ENCODE measurements at places on chromosomes 11 and 22. TPM values are rescaled to one million over a fixed set of nuclear protein-coding genes. Genes with fewer than 3 reads are reported as not detected.

MPPED2 gene
- 7.7 TPM for total RNA-seq

TFIP11 gene
- 22.3 TPM for total RNA-seq

OR52H1 gene
- total RNA-seq: 0.22 TPM

USP35 gene
- 2.6 TPM for total RNA-seq

CECR2 gene
- 10.3 TPM for total RNA-seq

HNRNPUL2 gene
- 8.6 TPM for total RNA-seq

FLRT1 gene
- total RNA-seq: 1.2 TPM

DNA sequence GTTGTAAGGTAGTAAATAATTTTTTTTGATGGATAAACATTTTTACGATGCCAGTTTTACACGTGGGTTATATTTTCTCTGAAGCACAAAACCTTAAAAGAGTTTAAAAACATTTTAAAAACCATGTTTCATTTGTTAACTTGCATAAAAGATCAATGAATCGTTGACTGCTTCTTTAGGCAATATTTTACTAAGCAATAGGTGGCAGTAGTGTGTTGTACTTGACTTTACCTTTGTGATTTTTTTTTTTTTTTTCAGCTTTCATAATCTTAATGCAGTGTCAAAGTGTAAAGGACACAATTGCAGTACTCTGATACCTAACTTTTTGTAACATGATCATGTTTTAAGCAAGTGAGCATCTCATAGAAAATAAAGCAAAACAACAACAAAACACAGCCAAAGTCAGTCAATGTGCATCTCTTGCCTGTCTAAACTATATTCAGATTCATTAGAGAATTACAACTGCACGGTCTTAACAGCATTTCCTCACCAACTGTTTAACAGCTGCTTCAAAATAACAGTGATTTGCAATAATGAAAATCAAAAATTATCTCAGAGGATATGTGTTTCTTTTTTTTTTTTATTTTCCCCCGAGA is 27.7 kb downstream of the DNAJC24 start:
- peak; percentile 16 for DNase-seq
- H3K27me3 ChIP-seq: no peaks in the 10 kb centered on the region
- H3K36me3 ChIP-seq: no peaks in the 10 kb centered on the region
- H3K27ac ChIP-seq: no peak overlapping the region
- no peaks in the 10 kb centered on the region for H3K4me1 ChIP-seq

DNA sequence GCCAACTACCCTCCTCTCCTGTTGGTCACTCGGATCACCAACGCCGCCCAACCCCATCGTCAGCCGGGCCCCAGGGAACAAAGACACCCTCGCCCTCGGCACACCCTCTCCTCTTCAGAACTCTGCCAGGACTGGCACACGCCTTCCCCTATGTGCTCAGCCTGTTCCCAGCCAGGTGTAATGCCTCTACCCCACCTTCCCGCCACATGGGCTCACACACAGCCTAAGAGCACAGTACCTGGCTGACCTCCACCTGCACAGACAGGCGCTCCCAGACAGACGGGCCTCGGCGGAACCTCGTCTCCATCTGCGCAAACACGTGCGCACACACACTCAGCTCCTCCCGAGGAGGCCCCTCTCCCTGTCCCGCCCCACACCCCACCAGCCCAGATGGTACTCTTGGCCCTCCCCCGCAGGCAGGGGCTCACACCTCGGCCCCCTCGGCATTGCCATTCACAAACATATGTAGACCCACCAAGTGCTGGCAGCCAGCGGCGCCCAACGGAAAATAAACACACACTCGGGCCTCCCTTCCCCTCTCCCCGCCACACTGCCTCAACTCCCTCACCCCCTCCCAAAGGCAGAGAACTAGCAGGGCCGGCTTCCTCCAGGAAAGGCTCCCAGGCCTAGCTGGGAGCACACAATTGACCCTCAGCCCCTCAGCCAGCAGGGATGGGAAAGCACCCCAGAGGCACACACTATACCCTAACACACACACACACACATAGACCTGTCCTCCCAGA is 8.5 kb downstream of the ELFN2 start:
- H3K27ac ChIP-seq: no peak overlapping the region

GRCh38 chr11:8361206-8361605 is 97.5 kb upstream of the LMO1 start:
- no peaks in the 10 kb centered on the region for H3K36me3 ChIP-seq
- no peak overlapping the region for H3K4me3 ChIP-seq
- no peak for DNase-seq
- H3K27me3 ChIP-seq: no peaks in the 10 kb centered on the region

DNA sequence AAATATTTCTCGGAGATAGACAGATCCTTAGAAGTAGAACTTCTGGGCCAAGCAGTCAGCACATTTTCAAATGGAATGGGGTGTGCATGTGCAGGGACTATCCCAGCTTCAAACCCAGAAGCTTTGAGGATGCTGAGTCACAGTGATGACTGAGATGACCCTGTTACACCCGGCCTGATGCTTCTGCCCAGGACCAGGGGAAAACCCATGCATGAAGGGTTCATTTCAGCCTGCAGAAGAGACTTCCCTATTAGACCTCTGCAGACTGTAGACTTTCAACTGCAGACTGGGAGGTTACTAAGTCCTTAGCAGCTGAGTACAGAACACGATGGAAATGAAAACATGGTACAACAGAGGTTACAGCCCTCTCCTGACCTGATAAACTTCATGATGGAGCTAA is 3.6 kb upstream of the OR2AT4 start:
- H3K27ac ChIP-seq: no peak overlapping the region
- peaks cover 8% of the 10 kb centered on the region for H3K27me3 ChIP-seq
- no peaks in the 10 kb centered on the region for H3K36me3 ChIP-seq
- H3K4me3 ChIP-seq: no peak overlapping the region

- H3K4me1 ChIP-seq: peaks cover 53% of the 10 kb centered on the region
- H3K36me3 ChIP-seq: no peaks in the 10 kb centered on the region
- peak; percentile 69 for DNase-seq
- H3K4me3 ChIP-seq: no peak overlapping the region
- peak overlapping the region; percentile 79 for H3K27ac ChIP-seq
- H3K27me3 ChIP-seq: no peaks in the 10 kb centered on the region
These were observed 60.2 kb upstream of the WNT11 start for GRCh38 chr11:76266286-76267100.

GRCh38 chr22:26570115-26570514 is 19.8 kb downstream of the TPST2 start:
- no peak for DNase-seq
- no peaks in the 10 kb centered on the region for H3K27me3 ChIP-seq
- H3K36me3 ChIP-seq: no peaks in the 10 kb centered on the region
- H3K27ac ChIP-seq: no peak overlapping the region
- H3K4me3 ChIP-seq: no peak overlapping the region
- H3K4me1 ChIP-seq: no peaks in the 10 kb centered on the region

DNA sequence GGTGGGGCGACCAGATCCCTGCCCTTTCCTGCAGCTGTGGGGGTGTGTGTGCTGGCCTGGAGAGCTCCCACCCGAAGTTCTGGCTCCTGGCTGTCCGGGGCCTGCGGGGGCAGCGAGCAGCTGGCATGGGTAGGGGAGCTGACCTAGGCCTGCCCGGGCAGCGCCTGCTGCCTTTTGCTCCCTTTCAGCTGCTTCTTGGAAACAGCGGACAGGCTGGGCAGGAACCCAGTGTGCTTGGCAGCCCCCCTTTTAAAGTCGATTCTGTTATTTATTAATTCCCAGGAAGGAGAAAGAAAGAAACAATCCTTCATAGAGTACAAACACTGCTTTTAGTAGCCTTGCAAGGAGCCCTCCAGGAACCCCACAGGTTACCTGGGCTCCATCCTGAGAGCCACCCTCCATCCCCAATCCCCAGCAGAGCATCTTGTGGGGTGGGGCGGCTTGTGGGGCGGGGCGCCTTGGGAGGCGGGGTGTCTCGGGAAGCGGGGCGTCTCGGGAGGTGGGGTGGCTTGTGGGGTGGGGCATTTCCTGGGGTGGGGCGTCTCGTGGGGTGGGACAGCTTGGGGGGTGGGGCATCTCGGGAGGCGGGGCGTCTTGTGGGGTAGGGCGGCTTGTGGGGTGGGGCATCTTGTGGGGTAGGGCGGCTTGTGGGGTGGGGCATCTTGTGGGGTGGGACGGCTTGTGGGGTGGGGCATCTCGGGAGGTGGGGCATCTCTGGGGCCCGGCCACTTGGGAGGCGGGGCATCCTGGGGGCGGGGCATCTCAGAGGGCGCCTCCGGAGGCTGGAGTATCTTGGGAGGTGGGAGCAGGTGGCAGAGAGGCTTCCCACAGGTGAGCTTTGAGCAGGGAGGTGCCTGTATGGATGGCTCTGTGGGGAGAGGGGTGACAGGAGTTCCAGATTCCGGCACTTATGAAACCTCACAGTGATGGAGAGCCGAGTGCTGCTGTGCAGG is 7.0 kb downstream of the CD81 start:
- H3K36me3 ChIP-seq: peaks cover 51% of the 10 kb centered on the region
- DNase-seq: peak; percentile 49
- H3K4me3 ChIP-seq: no peak overlapping the region
- peaks cover 97% of the 10 kb centered on the region for H3K4me1 ChIP-seq

GRCh38 chr22:27512283-27512761 is 289.2 kb downstream of the MN1 start:
- H3K27ac ChIP-seq: peak overlapping the region; percentile 82
- peak; percentile 98 for DNase-seq
- no peaks in the 10 kb centered on the region for H3K36me3 ChIP-seq
- peaks cover 4% of the 10 kb centered on the region for H3K27me3 ChIP-seq
- peaks cover 48% of the 10 kb centered on the region for H3K4me1 ChIP-seq

DNA sequence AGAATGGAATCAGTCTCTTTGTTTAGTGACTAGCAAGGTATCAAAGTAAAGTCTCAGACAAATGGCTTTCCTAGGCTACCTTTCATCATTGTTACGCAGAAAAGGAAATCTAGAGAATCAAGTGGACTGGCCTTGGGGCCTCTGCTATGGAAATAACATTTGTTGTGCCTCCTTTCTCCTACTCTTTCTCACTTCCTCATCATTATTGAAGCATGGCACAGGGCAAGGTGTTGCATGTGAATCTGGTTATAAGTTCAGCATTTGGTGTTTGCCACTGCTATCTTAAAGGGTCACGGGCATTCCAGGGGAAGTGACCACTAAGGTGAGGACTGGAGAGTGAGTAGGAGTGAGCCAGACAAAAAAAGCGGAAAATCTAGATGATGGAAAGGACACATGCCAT is 54.9 kb downstream of the GLYATL1 start:
- DNase-seq: no peak
- H3K27me3 ChIP-seq: no peaks in the 10 kb centered on the region
- no peaks in the 10 kb centered on the region for H3K4me1 ChIP-seq
- no peak overlapping the region for H3K27ac ChIP-seq
- no peaks in the 10 kb centered on the region for H3K36me3 ChIP-seq

DNA sequence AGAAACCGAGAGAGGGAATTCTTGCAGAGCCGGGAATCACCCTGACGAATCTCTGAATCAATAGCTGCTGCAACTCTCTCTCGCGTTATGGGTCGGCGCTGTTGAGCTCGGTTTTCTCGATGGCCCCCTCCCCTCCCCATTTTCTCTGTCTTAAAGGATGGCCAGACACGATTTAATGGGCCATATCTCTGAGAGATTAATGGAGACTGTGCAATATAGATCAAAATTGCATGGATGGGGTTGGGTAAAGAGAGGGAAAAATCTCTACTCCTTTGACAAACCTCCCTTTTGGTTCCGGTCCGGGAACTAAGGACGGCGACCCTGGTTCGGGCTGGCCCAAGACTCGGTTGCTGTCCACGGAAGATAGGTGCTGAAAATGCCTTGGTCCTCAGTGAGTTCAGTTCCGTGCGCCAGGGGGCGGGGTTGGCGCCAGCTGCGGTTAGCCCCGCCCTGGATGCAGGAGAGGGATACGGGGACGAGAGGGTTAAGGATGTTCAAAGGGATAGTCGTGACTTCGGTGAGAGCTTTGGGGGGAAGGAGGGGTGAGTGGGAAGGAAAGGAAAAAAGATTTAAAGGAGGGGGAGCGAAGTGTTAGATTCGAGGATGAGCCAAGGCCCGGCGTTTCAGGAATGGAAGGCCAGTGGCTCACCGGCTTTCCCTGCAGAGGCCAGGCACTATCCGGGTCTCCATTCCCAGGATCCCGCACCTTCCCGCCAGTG is 103.6 kb upstream of the HSD17B12 start:
- H3K4me1 ChIP-seq: peaks cover 66% of the 10 kb centered on the region
- H3K4me3 ChIP-seq: peak overlapping the region; percentile 30
- H3K27ac ChIP-seq: no peak overlapping the region
- DNase-seq: peak; percentile 69
- no peaks in the 10 kb centered on the region for H3K36me3 ChIP-seq

GRCh38 chr22:39839204-39839603 is 54.4 kb downstream of the ENTHD1 start:
- no peak overlapping the region for H3K4me3 ChIP-seq
- H3K4me1 ChIP-seq: no peaks in the 10 kb centered on the region
- no peak for DNase-seq
- peaks cover 7% of the 10 kb centered on the region for H3K27me3 ChIP-seq

GRCh38 chr22:20979243-20979809 is 2.8 kb upstream of the LZTR1 start:
- peaks cover 28% of the 10 kb centered on the region for H3K4me1 ChIP-seq
- no peak overlapping the region for H3K4me3 ChIP-seq
- peak; percentile 64 for DNase-seq
- H3K27me3 ChIP-seq: peaks cover 13% of the 10 kb centered on the region

GRCh38 chr22:36755316-36755715 is 20.6 kb downstream of the IFT27 start:
- no peaks in the 10 kb centered on the region for H3K36me3 ChIP-seq
- no peaks in the 10 kb centered on the region for H3K4me1 ChIP-seq
- peaks cover 10% of the 10 kb centered on the region for H3K27me3 ChIP-seq
- H3K4me3 ChIP-seq: no peak overlapping the region
- DNase-seq: no peak
- no peak overlapping the region for H3K27ac ChIP-seq

- no peaks in the 10 kb centered on the region for H3K36me3 ChIP-seq
- DNase-seq: peak; percentile 65
- H3K4me3 ChIP-seq: no peak overlapping the region
- no peak overlapping the region for H3K27ac ChIP-seq
- H3K27me3 ChIP-seq: no peaks in the 10 kb centered on the region
These were observed 333.4 kb upstream of the MPPED2 start for GRCh38 chr11:30919389-30920152.

GRCh38 chr22:29617922-29618629 is 14.6 kb downstream of the NF2 start:
- no peaks in the 10 kb centered on the region for H3K27me3 ChIP-seq
- H3K4me1 ChIP-seq: peaks cover 4% of the 10 kb centered on the region
- no peaks in the 10 kb centered on the region for H3K36me3 ChIP-seq
- no peak overlapping the region for H3K27ac ChIP-seq
- H3K4me3 ChIP-seq: no peak overlapping the region

GRCh38 chr22:35102663-35103062 is 36.7 kb downstream of the ISX start:
- H3K27me3 ChIP-seq: no peaks in the 10 kb centered on the region
- H3K27ac ChIP-seq: no peak overlapping the region
- no peaks in the 10 kb centered on the region for H3K36me3 ChIP-seq
- no peak overlapping the region for H3K4me3 ChIP-seq
